Activated CD4-positive, alpha-beta T cell treated with anti-CD3 and anti-CD28 coated beads for 36 hours (primary cell): ENCODE measurements at places on chromosomes 1 and 21. TPM values are rescaled to one million over a fixed set of nuclear protein-coding genes. Genes with fewer than 3 reads are reported as not detected.
A peak's percentile ranks its signal among the peaks of the same experiment; 100 is the strongest.

The RUNX3 gene
- 167 TPM for total RNA-seq

The TMEM79 gene
- 10.5 TPM for total RNA-seq

The PRELP gene
- not detected for total RNA-seq

The ARTN gene
- total RNA-seq: 0.26 TPM

The LAMC1 gene
- total RNA-seq: 0.46 TPM

The RHEX gene
- total RNA-seq: not detected

The RNU1-1 gene
- 2,291 TPM for total RNA-seq

The PRKAA2 gene
- not detected for total RNA-seq

The SLC30A2 gene
- not detected for total RNA-seq

The AADACL4 gene
- not detected for total RNA-seq

DNA sequence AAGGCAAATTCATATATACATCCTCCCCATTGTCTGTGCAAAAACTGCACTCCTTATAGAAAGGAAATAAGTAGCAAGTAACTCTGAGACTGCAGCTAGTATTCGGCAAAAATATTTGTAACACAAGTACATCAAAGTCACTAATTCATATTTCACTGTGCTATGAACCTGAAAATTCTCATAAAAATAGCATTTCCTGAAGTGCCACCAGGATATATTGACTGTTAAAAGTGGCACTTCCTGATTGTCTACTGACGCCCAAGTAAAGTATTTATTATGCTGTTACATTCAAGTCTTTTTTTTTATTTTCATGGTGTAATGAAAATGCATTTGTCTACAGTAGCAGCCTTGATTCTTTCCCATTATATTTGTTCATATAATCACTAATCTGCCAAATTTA lies 673.8 kb downstream of the PTPRC start:
- DNase-seq: no peak

DNA sequence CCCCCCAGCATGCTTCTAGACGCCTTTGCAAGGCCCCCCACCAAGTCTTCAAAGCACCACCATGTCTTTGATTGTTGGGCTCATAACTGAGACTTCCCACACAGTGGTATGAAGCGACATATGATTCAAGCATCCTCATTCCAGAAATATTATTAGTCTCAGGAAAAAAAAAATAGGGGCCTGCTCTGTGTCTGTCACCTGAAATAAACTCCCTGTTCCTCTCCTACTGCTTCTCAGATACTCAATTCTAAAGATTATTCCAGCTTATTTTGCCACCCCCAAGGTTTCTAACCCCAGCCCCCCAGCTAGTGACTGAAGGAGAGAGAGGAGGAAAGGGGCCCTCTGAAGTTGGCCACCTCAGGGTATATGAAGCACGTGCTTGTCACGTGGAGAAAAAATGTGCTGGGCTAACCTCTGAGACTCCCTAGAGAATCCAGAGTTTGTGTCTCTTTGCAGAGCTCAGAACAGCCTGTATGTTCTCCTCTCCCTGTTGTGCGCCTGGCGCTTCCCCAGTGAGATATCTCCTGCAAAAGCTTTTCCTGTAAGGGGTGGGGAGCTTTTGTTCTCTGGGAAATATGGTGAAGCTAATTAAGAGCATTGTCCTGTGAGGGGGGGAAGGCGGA lies 35.9 kb upstream of the RASAL2 start:
- DNase-seq: no peak

GRCh38 chr1:86798608-86799291 lies 94.4 kb downstream of the SH3GLB1 start:
- no peak for DNase-seq

DNA sequence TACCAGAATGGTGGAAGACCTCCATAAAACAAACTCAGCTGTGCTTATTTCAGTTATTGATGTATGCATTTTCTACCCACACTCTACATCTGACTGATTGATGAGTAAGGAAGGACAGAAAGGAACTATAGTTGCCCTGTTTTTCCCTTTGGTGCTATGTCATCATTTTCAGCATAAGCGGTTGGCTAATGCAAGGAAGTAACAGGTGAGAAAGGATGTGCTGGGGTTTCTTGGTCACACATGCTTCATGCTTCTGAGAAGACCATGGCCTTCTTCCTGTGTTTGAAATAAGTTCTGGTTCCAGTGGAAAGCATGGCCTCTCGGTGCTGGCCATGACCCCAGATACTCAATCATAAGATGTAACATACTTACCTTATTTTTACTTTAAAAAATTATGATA lies 541.2 kb downstream of the PTPRU start:
- DNase-seq: no peak

DNA sequence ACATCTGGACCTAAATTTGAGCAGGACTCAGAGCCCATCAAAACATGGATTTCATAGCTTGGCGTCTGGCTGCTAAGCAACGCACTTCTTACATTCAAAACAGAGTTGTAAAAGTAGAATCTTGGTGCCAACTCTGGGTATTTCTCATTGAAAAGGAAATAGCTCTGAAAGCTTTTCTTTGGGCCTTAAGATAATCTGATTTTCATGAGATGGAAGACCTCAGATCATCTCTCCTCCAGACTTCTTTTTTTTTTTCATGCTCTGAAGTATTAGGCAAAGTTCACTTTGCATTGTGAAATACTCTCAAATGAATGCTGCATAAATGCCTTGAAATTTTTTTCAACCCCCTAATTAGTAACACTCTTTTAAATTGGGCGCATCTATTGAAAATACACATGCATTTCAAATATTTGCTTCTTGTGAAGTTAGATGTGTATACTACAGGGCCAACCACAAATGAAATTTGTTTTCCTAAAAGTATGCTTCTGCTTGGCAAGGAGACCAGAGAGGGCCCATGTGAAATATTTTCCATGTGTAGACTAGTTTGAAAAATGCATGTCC lies 4.2 kb downstream of the ADAMTS5 start:
- no peak for DNase-seq

DNA sequence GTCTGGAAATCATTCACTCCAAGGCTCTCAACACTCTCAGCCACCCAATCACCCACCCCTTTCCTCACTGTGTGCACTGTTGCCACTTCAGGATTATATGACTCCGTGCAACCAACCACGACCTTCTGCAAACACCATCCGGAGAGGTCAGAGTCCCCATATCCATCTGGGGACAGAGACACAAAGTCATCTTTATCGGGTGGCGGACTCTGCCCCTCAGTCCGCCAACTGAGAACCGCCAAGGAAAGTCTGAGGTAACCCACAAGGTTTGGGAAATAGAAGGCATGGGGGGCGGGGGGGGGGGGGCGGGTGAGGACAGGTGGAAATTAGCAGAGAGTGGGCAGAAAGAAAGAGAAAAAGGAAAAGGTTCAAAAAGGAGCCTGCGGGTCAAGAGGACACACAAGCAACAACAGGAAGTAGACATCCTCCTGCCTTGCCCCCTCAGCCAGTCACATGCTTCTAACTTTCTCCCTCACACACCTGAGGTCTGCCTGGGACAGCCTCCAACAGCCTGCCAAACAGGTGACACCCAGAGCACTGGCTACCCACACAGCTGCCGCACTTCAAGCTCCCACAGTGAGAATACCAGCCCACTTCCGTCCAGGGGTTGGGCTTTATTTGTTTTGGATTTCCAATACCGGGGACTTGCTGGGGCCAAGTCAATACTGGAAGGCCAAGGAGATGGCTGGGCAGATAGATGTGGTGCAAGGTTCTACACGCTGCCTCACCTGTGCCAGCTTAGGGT lies 58.1 kb downstream of the SSBP3 start:
- DNase-seq: no peak

DNA sequence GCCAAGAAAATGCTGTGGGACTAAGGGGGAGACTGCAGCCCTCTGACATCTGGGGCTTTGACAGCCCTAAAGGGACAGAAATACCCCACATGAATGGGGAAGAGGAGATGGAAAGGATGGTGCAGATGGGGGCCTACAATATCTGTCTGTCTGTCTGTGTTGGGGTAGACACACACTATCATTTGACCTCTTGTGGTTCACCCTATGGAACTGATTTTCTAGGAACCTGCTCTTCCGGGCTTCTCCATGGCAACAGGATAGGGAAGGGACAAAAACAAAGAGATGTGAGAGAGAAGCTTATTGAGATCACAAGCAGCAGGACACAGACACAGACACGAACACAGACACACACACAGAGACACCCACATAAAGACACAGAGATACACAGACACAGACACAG lies 17.1 kb downstream of the KIF21B start:
- no peak for DNase-seq

DNA sequence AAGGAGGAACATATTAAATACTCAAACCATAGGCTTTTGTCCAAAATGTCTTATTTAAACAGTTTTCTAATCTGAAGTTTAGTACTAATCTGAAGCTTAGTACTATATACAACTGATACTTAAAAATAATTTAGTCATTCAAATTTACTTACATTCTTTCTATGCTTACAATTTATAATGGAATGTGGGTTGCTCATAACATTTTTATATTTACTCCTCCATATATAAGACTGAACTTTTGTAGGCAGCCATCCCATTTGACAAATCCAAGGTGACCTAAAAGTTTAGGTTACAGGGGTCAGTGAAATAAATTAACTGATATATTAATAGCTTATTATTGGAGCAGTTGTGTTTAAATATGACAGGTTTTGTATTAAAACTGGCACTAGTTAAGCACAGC lies 570.6 kb downstream of the DPYD start:
- no peak for DNase-seq

- DNase-seq: no peak
These were observed 455.1 kb upstream of the VAMP3 start for GRCh38 chr1:7315946-7316345.

GRCh38 chr1:115409094-115410015 lies 71.3 kb upstream of the NGF start:
- DNase-seq: no peak

DNA sequence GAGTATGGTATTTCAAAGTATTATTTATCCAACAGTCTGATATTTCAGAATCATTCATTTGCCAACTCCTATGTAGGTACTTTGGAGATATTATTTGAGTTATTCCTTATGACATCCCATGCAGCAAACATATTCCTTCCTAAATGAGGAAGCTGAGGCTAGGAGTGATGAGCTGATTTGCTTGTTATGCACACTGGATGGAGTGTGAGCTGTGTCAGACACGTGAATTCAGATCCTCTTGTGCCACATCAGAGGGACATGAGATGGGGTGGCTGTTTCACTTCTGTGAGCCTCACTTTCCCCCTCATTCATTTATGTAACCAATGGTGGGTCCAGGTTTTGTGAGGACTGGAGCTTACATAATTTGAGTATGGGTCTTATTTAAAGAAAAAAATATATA lies 215.9 kb downstream of the DISC1 start:
- no peak for DNase-seq

DNA sequence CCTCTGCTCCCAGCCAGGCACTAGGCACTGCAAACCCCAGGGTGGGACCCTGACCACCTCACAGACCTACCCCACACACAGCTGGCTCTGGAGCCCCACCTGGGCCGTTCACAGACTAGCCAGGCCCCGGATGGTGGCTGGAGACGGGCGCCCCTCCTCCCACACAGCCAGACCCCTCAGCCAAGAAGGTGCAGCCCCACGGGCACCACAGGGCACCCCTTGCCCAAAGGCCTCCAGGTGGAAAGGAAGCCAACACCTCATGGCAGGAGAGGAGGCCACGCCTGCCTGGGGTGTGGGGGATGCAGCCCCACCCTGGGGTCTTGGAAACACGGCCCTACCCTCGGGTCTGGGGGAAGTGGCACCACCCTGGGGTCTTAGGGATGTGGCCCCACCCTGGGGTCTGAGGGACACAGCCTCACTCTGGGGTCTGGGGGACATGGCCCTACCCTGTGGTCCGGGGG lies 44.6 kb downstream of the WNT9A start:
- DNase-seq: no peak

DNA sequence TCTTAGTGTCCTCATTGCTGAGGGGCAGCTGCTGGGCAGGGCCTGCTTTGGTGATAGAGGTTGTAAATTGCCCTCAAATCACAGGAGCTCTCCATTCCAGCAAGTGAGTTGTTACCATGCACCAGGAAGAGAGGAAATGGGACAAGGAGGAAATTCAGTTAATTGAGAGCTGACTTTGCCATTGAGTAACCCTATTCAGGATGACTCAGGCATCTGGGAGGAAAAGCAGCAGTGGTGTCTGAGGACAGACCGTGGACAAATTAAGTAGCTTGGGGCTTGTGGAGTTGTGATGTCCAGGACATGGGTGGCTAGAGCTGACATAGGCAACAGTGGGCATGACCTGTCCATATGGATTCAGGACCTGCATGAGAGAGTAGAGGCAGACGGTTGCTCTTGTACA lies 5.9 kb downstream of the ARHGEF10L start:
- no peak for DNase-seq

- DNase-seq: no peak
These were observed 55.3 kb downstream of the SETD4 start for GRCh38 chr21:36005018-36005417.

DNA sequence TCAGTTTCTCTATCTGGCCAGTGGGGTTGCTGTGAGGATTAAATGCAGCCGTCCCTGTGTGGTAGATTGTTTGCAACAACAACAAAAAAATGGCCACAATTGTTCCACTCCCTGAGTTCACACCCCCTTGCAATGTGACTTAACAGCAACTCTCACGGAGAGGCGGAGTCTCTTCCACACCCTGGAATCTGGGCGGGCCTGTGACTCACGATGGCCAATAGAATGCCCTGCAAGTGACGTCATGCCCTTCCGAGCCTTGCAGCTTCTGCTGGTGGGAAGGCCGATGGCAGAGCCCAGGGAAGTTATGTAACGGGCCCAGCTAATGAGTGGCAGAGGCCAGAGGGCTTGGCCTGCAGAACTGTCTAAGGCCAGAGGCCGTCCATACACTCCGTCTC lies 87.9 kb downstream of the RIPK4 start:
- peak; percentile 37 for DNase-seq

- DNase-seq: peak; percentile 91
These were observed at the start of gene LRP8 for GRCh38 chr1:53328009-53328461. LRP8 (minus strand) TSS chr1:53328070; CDS start chr1:53327912, 158 bp downstream.

- DNase-seq: no peak
These were observed 60.4 kb upstream of the ATP1A1 start for GRCh38 chr1:116312681-116313069.

DNA sequence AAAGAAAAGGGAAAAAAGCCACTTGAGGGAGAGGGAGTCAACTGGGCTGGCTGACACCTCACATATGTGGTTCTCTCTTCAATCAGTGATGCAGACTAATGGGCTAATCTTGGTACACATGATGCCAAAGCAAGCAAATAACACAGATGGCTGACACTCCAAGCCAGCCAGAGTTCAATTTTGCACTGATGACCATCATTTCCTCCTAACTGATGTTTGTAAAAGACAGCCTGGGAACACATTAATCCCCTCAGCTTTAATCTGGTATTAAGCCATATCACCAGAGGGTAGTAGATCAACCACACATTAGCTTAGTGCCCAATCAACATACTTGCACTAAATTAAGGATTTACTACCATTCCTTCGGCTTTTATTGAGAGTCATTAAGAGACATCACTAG lies 2.8 kb downstream of the VPS72 start:
- DNase-seq: no peak

- DNase-seq: no peak
These were observed 54.9 kb downstream of the MAB21L3 start for GRCh38 chr1:116166011-116166571.

GRCh38 chr1:223775711-223776074 lies 63.4 kb downstream of the CAPN2 start:
- no peak for DNase-seq

DNA sequence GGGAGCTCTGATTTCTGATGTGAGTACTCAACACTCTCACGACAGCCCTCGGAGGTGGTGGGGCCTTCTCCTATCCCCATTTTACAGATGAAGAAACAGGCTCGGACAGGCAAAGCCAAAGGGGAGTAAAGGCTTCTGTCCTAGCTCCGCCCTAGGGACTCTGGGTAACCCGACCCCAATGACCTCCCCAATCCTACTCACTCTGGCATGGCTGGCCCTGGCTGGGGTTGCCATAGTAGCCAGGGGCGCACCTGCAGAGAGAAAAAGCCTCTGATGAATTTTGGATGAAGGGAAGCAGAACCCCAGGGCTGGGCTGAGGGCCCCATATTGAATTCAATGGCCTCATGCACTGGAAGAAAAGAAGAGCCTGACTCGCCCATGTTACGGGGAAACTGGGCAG lies 61.1 kb downstream of the LDLRAD2 start:
- DNase-seq: no peak
